WTC11 (cell line): ENCODE measurements at places on chromosomes 6 and 20. TPM values are rescaled to one million over a fixed set of nuclear protein-coding genes. Genes with fewer than 3 reads are reported as not detected.

Gene KIF16B
- 7.5 to 7.9 TPM (median 7.6 TPM) in 3 replicates for total RNA-seq

DNA sequence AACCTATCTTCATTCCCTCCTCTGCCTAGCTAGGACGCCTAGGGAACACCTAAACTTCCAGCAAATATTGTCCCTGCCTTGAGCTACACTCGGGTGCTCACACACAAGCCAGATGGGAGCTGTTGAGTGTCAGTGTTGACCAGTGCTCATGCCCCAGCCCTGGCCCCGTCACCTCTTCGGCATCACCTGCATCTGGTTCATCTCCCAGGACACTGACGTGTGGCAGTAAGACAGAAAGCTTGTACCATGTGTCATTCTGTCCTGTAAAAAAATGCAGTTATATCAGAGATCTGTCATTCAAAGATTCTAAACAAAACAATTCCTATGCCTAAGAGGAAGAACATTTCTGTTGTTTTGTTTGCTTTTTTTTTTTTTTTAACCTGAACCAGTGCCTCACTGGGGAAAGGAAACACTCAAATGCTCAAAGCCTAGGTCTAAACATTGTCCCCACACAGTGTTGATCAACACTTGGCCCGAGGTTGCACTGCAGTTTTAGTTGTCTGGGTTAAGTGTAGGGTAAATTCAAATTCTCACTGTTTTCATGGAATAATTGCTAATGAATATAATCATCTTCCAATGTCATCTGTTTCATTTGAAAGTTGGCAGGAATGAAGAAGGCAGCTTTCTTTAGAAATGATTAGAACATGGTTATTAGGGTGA lies 102.7 kb upstream of the SASH1 start:
- no peaks in the 10 kb centered on the region; the same call in 1 of the 2 replicates for H3K27me3 ChIP-seq
- H3K4me3 ChIP-seq = no peak overlapping the region
- H3K36me3 ChIP-seq = no peaks in the 10 kb centered on the region

Gene CALHM6
- total RNA-seq = 0.21 to 1.4 TPM (median 0.44 TPM) in 3 replicates

Gene ZNF334
- total RNA-seq = 18.7 to 20.1 TPM (median 19.2 TPM) in 3 replicates

DNA sequence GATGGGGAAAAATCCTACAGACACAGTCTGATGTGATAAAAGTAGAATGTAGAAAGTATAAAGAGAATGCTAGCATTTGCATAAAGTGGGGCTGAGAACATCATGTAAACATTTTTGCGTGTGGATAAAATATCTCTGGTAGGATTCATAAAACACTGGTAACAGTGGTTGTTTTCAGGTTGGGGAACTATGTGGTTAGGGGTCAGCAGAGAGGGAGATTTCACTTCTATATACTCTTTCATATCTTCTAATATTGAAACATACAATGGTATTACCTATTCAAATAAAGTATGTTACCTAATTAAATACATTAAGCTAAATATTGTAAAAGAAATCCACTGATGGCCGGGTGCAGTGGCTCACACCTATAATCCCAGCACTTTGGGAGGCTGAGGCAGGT lies 96.2 kb upstream of the CCDC167 start:
- H3K4me3 ChIP-seq = no peak overlapping the region
- no peaks in the 10 kb centered on the region for H3K36me3 ChIP-seq
- no peaks in the 10 kb centered on the region for H3K27me3 ChIP-seq

GRCh38 chr6:170473301-170473717 lies 79.8 kb downstream of the PSMB1 start:
- H3K27ac ChIP-seq = no peak overlapping the region
- DNase-seq = no peak
- H3K27me3 ChIP-seq = no peaks in the 10 kb centered on the region
- no peaks in the 10 kb centered on the region for H3K4me1 ChIP-seq
- no peak overlapping the region for H3K4me3 ChIP-seq

GRCh38 chr6:90892271-90892670 lies 305.4 kb upstream of the MAP3K7 start:
- no peaks in the 10 kb centered on the region for H3K36me3 ChIP-seq
- DNase-seq = no peak
- peaks cover 6% of the 10 kb centered on the region; the same call in 1 of the 2 replicates for H3K27me3 ChIP-seq
- H3K4me1 ChIP-seq = peaks cover 48% of the 10 kb centered on the region

Gene STMND1
- not detected in 3 replicates for total RNA-seq

DNA sequence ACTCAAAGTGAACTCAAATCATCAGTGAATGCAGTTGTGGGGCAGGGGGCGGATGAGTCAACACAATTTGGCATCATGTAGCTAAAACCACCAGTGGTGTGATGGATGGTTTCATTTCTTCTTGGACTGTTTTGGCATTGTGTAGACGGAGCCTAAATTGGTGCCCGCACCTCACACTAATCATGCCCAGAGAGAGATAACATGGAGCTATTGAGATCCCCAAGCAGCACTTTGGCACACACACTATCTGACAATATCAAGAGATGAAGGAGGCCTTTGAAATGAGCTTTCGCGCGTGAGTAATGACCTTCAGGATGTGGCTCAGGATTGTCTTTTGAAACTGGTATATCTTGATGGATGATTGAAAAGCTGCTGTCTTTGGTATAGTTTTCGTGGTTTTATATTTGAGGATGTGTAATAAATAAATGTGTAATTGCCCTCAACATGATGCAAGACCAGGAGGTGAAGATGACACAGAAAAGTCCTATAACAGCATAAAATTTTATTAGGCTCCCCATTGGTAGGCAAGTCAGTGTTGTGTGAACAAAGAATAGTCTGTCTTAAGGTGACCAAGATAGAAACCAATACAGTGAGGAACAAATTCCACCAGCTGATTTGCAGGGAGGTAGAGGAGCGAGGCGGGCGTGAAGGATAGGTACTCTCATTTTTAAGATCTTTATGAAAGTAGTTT lies 174.2 kb downstream of the TSHZ2 start:
- no peaks in the 10 kb centered on the region for H3K36me3 ChIP-seq
- H3K27ac ChIP-seq = no peak overlapping the region
- DNase-seq = no peak
- no peak overlapping the region for H3K4me3 ChIP-seq

Gene PRSS35
- 2.7 to 6.7 TPM (median 3.1 TPM) in 3 replicates for total RNA-seq

- no peak for DNase-seq
- H3K27ac ChIP-seq = no peak overlapping the region
- peaks cover 3% of the 10 kb centered on the region; the same call in 1 of the 2 replicates for H3K27me3 ChIP-seq
- H3K4me1 ChIP-seq = peaks cover 28% of the 10 kb centered on the region
These were observed 3.4 kb downstream of the TCFL5 start for GRCh38 chr20:62858058-62858830.

GRCh38 chr6:90436403-90436802 lies 139.8 kb upstream of the BACH2 start:
- peaks cover 3% of the 10 kb centered on the region for H3K27me3 ChIP-seq
- no peak overlapping the region for H3K4me3 ChIP-seq
- no peak overlapping the region for H3K27ac ChIP-seq
- DNase-seq = no peak
- peaks cover 67% of the 10 kb centered on the region for H3K4me1 ChIP-seq

DNA sequence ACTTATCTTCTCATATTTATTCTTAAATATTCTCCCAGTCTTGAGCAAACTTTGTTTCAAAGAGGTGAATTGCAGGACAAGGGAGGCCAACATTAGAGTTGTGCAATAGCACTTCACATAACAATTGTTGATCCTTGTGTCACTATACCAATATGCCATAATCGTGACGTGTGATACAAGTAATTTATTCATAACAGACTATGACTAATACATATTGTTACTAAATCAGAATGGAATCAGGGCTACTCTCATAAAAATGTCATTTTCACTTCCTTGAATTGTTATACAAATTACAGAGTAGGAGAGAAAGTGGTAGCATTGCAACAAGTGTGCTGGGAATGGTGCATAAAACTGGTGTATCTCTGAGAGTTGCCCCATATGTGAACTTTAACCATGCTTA lies 37.2 kb upstream of the PLCB1 start:
- H3K4me1 ChIP-seq = peaks cover 4% of the 10 kb centered on the region; the same call in 1 of the 2 replicates
- H3K36me3 ChIP-seq = no peaks in the 10 kb centered on the region

Gene EYA2
- total RNA-seq = 0.64 to 1.5 TPM (median 0.76 TPM) in 3 replicates

Gene DNMT3B
- total RNA-seq = 638 to 682 TPM (median 641 TPM) in 3 replicates

DNA sequence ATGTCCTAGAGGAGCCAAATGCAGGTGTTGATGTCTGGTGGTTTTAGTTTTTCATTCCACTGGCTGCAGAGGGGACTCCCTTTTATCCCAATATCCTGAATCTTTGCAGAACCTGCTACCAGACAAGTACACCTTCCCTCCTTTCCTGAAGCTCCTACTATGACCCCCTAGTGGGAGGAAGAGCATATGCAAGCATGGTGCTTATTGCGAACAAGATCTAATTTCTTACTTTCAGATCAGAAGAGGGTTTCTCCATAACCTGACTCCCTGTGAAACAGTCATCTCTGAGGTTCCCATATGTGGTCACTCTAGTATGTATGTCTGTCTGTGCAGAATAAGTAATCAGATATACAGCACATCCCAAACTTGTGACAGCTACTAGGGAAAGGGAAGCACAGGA lies 277.2 kb downstream of the ARHGAP18 start:
- H3K4me3 ChIP-seq = no peak overlapping the region
- H3K36me3 ChIP-seq = no peaks in the 10 kb centered on the region
- H3K4me1 ChIP-seq = peaks cover 12% of the 10 kb centered on the region
- no peaks in the 10 kb centered on the region for H3K27me3 ChIP-seq
